ENCODE measurements at places on chromosomes 13 and 19. TPM values are rescaled to one million over a fixed set of nuclear protein-coding genes. Genes with fewer than 3 reads are reported as not detected.

DNA sequence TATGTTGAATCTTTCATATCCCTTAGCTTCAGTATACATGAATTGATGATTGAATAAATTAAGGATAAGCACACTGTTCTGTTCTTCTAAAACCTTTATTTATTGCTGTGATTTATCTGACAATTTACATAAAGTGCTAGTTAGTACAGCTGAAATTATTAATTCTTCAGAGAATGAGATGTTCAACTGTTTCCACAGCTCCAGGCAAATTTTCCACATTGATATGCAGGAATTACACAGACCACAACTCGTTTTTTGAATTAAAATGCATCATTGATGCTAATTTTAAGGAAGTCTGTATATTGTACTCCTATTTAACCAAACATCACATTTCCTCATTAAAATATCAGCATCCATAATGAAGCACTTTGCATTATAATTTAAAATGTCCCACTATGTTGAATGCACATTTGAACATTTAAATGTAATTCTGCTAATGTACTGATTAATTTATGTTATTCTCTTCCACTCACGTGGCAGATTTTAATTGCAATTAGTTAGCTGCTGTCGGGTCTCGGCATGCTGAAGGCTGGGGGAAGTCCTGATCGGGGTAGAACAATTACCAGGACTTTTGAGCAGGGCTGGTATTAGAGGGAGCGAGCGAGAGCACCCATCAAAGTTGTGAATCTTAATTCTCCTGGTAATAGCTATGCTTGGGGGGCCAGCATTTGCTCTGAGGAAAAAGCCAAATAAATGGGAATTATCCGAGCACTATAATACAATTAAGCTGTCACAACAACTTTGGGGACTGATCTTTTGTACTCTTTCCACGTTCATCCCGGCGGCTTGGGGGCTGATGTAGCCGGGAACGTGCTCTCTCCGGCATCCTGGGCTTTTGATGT lies 136.7 kb upstream of the TMTC4 start:
- DNase-seq = no peak
- peaks cover 21% of the 10 kb centered on the region for H3K27me3 ChIP-seq
- H3K4me3 ChIP-seq = no peak overlapping the region
- no peaks in the 10 kb centered on the region for H3K4me1 ChIP-seq

DNA sequence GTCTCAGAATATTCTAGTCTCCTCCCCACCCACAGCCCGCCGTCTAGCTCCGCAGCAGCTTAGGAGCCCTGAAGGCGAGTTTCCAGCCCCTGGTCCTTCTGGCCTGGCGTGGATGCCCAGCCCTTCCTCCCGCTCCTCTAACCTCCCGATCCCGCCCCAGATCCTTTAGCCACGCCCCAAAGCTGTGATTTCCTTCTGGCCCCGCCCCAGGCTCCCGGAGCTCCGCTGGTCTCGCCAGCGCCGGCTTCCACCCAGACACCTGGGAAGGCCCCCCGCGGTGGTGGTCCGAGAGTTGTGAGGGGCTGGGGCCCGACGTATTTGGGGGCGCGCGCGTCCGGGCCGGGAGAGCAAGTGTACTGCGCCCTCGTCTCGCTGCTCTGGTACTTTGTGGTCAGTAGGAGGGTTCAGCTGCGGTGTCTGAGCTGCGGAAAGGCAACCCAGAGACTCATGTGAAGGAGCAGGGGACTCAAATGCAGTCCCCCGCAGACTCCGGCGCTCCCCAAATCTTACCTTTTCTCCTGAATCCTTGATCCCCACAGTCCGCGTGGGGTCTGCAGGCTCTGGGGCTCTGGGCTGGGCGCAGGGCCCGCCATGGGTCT lies at the start of gene CGB7:
Gene CGB7 (minus strand): TSS at position 114 of the 599 bp plus-strand sequence. CDS start 2,374 bp downstream, outside the sequence.
- peaks cover 26% of the 10 kb centered on the region for H3K27me3 ChIP-seq
- DNase-seq = peak; percentile 61
- no peaks in the 10 kb centered on the region for H3K36me3 ChIP-seq
- peak within 1 kb of the TSS; percentile 48 for H3K4me3 ChIP-seq

DNA sequence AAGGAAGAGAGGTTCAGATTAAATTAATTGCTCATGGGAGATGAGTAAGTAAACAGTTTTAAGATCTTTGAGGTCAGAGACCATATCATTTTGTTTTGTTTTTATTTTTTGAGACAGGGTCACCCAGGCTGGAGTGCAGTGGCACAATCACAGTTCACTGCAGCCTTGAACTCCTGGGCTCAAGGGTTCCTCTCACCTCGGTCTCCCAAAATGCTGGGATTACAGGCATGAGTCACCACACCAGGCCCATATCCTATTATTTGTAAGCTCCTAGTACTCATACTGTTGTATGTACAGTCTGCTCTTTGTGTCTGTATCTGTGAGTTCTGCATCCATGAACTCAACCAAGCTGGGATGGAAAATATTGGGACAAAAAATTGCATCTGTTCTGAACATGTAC lies 6.0 kb upstream of the RASL11A start:
- no peaks in the 10 kb centered on the region for H3K27me3 ChIP-seq
- H3K36me3 ChIP-seq = peaks cover 17% of the 10 kb centered on the region
- H3K27ac ChIP-seq = peak overlapping the region; percentile 19
- no peak for DNase-seq

GRCh38 chr13:40342901-40343300 lies 323.5 kb downstream of the FOXO1 start:
- H3K4me1 ChIP-seq = no peaks in the 10 kb centered on the region
- H3K27ac ChIP-seq = no peak overlapping the region
- no peak for DNase-seq
- H3K27me3 ChIP-seq = no peaks in the 10 kb centered on the region
- no peak overlapping the region for H3K4me3 ChIP-seq

The DNAJB1 gene
- total RNA-seq = 76.5 TPM

The NECTIN2 gene
- 0.71 TPM for total RNA-seq
